ENCODE measurements at places on chromosomes 12 and 14.

- DNase-seq, result peak; percentile 8
These were observed 81.6 kb upstream of the SCAF11 start for GRCh38 chr12:46071769-46072624.

DNA sequence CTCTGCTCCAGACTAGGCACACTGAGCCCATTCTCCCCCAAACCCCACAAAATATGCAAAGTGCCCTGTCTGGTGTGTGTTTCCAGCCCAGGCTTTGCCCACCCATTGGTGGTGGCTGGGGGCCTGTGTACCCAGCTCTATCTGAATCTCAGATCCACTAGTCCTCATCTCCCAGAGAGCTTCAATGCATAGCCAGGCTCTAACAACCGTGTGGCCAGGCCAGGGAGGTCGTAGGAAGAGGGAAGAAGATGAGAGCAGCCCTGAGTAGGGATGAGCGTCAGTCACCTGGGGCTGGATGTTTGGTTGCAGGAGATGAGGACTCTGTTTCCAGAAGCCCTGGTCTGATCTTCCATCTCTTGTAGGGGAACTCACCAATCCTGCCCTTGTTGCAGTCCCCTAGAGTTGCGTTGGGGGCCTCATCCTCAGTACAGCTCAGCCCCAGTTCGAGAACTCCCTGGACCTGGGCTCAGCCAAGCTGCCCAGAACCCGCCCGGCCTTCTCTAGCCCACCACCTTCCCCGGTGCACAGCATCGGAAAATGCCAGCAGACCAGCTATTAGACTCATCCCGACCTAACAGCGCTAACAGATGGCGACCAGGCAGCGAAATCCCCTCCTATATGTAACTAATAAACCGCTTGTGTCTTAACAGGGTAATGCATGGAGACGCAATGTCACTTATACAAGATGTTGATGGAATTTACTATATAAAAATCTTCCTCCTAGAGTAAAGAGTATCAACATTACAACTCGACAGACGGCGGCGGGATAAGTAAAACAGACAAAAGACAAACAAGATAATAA, 3.2 kb upstream of the LHX5 start:
- DNase-seq, result no peak

DNA sequence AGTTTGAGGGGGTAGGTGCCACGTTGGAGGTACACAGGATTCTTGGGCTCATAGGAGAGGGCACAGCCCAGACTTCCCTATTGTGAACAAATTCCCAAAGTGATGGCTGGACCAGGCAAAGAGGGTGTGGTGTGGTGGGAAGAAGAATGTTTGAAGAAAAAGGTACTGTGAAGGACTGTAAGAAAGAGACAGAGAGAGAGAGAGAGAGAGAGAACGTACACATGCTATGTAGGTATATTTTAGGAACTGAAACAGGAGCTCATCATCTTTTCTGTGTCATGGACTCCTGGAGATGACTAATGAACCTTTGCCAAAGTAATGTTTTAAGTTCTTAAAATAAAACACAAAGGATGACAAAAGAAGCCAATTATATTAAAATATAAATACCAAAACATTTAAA, 24.5 kb downstream of the SLC17A8 start:
- DNase-seq, result no peak

GRCh38 chr14:52950898-52951680, at the start of gene FERMT2:
Gene FERMT2, minus strand, starts transcription at chr14:52951050. Its CDS starts 482 bp downstream, at chr14:52950568.
- peak; percentile 89 for DNase-seq

DNA sequence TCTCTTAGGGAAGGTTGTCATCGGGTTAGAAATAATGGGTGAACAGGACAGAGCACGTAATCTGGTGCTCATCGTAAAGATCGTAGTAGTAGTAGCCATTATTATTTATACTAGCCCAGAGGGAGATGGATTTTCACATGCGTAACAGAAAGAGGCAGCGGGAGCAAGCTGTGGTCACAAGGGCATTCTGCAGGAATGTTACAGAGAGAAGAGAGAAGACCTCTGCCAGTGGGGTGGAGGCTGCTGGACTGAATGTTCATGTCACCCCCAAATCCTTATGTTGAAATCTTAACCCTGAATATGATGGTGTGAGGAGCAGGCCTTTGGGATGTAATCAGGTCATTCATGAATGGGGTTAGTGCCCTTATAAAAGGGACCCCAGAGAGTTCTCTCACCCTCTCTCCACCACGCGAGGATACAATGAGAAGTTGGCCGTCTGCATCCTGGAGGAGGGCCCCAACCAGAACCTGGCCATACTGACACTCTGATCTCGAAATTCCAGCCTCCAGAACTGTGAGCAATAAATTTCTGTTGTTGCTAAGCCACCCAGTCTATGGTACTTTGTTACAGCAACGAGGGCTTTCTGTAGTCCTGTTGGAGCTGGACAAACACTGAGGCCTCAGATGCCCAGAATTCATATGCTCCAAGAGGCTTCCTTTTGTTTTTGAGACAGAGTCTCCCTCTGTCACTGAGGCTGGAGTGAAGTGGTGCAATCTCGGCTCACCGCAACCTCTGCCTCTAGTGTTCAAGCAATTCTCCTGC, 131.2 kb upstream of the MED13L start:
- no peak for DNase-seq

- no peak for DNase-seq
These were observed 2.6 kb downstream of the MYF6 start for GRCh38 chr12:80709811-80710726.

GRCh38 chr14:76894308-76894707, 68.1 kb downstream of the LRRC74A start:
- DNase-seq, result no peak

DNA sequence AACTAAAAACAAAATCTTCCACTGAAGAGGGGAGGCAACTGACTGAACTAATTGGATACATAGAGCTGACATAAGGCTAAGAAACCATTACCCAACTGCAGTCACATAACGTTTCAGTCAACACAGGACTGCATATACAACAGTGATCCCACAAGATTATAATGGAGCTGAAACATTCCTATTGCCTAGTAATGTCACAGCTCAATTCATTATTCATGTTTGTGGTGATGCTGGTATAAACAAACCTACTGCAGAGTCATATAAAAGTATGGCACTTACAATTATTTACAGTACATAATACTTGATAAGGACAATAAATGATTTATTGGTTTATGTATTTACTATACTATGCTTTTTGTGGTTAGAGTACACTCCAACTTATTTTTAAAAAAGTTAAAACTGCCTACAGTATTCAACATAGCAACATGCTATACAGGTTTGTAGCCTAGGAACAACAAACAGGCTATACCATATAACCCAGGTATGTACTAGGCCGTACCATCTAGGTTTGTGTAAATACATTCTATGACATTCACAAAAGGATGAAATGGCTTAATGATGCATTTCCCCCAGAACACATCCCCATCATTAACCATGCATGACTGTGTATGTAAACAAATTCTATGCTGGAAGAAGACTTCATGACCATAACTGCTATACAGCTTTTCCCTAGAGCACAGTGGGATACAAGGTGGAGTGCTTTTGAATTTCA, 4.3 kb downstream of the NAP1L1 start:
- DNase-seq, result no peak
